ENCODE measurements at places on chromosomes 3 and 15.

- no peak for DNase-seq
Observed at GRCh38 chr15:49964061-49964460, 155.0 kb downstream of the ATP8B4 start.

- no peak for DNase-seq
Observed at GRCh38 chr3:133424937-133425869, 25.3 kb downstream of the BFSP2 start.

DNA sequence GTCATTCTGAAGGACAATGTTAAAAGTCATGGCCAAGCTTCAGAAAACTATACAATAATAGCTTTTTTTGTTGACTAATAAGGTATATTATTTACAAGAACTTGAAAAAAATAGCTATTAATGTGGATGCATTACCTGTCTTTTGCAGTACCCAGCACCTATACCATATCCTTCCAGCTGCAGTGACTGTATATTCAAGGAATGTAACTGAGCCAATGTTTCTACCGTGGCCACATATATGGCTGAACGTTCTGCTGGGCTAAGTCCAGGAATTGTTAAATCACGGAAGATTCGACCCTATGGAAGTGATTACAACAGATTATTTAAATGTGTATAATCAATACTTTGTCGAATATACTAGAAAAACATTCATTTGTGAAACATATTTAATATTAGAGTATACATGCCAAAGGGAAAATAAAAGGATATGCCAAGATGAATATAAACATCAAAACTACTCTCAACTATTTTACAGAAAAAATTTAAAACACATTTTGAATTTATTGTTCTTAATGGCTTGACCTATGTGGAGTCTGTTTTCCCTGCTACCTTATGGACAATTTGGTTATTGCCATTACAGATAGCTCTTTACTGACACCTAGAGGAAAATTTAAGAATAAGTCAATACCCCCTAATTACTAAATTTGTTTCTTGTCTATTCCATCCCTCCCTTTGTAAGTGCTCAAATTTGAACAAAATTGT is 17.6 kb downstream of the ACAD11 start:
- no peak for DNase-seq

- no peak for DNase-seq
Observed at GRCh38 chr15:92383519-92384324, 10.0 kb upstream of the ST8SIA2 start.

DNA sequence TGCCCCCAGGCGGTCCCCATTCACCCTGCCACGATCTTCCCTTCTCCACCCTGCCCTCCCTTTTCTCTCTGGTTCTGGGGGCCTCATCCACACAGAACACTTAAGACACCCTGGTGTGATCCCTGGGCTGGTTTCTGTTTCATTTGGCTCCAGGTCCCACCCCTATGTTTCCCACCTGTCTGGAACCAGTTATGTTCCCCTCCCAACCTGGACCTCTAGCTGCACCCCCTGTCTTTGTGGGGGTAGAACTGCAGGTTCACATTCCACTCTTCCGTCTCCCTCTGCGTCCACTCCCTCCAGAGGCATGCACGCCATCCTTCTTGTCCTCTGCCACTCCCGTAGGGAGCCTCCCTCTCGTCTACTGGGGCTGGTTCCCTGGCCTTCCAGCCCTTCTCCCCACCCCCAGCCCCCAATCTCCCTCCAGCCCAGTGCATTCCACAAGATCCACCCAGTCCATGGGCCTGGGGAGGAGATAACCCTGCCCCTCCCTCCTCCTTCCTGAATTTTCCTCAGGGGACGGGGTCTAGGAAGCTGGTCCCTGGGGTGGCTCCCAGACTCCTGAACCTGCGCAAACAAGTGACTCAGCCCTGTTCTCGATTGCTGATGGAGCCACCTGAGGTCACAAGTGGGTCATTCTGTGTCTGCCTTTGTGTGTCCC is 73.8 kb downstream of the ABTB1 start:
- DNase-seq, result no peak

- DNase-seq, result no peak
Observed at GRCh38 chr3:94614192-94614591, 551.3 kb downstream of the NSUN3 start.

- DNase-seq, result no peak
Observed at GRCh38 chr3:31880020-31880419, 101.0 kb downstream of the OSBPL10 start.

- no peak for DNase-seq
Observed at GRCh38 chr3:60598671-60599070, 652.6 kb downstream of the FHIT start.

GRCh38 chr3:121998030-121998580 is 23.9 kb downstream of the ILDR1 start:
- peak; percentile 47 for DNase-seq

DNA sequence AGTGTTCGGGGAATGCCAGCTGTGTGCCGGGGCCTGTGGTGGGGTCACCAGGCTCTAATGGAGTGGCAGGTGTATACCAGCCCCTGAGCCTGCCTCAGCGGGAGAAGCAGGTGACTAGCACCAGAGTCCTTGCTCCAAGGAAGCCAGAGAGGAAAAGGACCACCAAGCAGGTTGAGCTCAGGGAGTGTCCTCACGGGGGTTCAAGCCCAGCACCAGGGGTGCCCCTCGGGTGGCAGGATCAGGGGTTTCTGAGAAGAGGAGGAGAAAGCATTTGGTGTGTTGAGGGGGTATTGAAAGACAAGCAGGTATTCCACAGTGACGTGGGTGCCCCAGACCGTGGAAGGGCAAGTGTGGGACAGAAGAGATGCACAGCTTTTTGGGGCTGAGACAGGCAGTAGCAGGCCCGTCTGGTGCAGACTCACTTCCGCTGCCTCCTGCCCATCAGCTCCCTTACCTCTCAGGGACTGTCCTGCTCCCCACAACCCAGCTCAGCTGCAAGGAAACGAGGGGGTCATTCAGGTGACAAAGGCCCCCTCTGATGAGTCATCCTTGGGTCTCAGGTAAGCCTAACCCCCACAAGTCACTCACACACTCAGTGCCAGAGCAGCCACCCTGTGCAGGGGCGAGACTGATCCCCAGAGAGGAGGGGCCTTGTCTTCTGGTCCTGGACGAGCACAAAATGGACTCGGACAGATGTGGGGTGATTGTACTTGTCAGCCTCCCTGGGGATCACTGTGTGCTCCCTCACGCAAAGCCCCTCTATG is 21.4 kb upstream of the POC1A start:
- DNase-seq, result no peak

DNA sequence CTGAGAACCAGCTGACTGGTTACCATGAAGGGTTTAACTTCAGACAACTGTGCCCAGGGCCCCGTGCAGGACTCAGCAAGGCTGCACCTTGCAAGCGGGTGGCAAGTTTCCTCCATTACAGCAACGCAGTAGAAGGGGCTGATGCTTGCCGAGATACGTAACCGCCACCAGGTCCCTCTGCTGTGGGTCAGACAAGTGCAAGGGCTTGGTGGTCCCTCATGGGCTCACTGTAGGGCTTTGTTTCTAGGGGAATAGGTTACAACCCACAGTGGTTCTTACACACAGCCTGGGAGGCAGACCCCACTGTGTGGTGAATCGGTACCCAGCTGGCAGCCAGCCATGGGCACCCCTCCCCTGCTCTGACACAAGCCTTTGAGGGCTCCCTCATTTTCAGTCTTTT is 15.5 kb upstream of the SNRPA1 start:
- no peak for DNase-seq

- no peak for DNase-seq
Observed at GRCh38 chr3:59246719-59247401, 197.0 kb upstream of the CFAP20DC start.

DNA sequence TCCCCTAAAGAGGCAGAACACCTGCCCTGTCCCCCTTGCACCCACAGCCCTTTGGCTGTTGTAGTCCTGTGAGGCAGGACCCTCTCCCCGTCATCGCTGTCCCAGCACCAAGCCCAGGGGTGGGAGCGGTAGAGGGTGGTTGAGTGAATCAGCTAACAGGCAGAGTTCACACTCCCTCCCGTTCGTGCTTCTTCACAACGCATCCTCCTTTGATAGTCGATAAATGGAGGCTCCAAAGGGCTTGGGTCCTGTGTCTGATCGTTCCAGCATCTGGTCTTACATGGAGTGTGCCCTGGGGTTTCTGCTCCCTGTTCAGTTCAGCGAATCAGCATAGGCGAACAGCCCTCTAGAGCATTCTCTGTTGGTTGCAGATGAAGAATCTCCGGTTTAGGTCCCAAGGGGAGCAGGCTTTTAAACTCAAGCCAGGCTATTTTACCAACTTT is 820 bp upstream of the HMCES start:
- DNase-seq, result no peak

- DNase-seq, result no peak
Observed at GRCh38 chr3:123725652-123726400, 141.0 kb upstream of the HACD2 start.

DNA sequence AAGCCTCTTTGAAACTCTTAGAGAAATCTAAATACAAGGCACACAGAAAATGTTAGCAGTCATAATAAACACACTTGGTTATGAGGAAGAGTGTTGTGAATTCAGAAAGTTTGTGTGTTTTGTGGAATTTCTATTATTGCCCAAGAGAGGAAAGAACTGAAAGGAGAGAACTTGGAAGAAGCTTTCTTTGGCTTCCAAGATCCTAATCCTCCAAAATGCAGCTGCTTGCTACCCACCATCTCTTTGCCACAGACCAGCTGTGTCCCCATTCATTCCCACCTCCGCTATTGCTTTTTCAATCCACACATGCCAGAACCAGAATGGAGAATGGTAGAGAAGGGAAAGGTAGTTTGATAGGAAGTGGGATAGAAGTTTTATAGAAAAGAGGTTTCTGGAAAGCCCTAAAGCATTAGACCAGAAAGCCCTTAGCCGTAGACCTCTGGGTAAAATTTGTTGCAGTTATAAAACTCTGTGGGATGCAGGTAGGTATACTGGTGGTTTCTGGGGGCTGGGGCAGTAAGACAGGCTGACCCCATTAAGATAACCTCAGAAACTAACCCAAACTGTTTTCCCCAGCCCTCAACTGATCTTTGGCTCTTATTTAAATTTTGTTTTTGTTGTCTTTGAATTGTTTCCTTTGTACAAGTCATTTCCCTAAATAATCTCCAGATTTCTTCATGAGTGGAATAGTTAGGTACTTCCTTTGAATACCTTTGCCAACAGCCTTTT is 108.5 kb downstream of the FILIP1L start:
- DNase-seq, result no peak

GRCh38 chr3:194865615-194866014 is 179.9 kb downstream of the FAM43A start:
- DNase-seq, result peak; percentile 11

DNA sequence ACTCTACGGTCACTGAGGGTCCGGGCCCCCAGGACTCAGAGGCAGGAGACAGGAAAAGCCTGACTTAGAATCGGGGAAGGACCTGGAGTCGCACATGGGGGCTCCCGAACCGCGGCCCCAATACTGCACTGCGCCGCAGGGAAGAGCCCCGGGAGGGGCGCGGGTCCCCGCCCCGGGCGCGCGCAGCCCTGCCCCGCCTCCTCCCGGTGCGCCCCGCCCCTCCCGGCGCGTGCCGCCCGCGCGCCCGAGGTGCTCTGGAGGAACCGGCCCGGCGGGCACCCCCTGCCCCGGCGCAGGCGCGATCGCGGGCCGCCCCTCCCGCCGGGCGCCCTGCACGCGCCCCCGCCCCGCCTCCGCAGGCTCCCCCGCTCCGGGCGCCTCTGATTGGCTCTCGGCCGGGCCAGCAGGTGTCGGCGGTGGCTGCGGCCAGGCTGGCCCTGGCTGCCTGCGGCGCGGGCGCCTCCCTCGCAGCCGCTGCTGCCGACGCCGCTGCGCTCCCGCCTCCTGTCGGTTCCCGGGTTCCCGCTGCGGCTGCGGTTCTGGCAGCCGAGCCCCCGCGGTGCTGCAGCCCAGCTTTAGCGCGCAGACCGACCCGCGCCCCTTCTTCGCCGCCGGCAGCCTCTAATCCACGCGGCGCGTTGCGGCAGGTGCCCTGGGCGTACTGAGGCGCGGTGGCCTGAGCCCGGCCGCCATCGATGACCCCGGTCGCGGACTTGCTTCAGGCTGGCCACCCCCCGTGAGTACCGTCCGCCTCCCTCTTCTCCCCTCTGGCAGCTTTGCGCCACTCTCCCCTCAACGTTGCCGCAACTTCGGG is at the start of gene MYRIP:
TSS of gene MYRIP (plus strand) at position 429 of the 814 bp plus-strand sequence. CDS start 91,208 bp downstream, outside the sequence.
- DNase-seq, result no peak

DNA sequence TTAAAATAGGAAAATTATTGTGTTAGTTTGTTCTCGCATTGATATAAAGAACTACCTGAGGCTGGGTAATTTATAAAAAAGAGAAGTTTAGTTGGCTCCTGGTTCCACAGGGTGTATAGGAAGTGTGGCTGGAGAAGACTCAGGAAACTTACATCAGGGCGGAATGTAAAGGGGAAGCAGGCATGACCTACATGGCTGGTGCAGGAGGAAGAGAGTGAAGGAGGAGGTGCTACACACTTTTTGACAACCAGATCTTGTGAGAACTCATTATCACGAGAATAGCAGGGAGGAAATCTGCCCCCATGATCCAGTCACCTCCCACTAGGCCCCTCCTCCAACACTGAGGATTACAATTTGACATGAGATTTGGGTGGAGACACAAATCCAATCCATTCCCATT is 490.7 kb downstream of the RBMS3 start:
- no peak for DNase-seq
